ENCODE measurements at places on chromosomes 3 and 15. TPM values are rescaled to one million over a fixed set of nuclear protein-coding genes. Genes with fewer than 3 reads are reported as not detected.

Gene LRRC3B
- not detected for total RNA-seq

Gene LRRC49
- 10.0 TPM for total RNA-seq

Gene ATP10A
- not detected for total RNA-seq

Gene ETFA
- 171 TPM for total RNA-seq

Gene KCNMB3
- 0.65 TPM for total RNA-seq

Gene NDN
- total RNA-seq = 38.0 TPM

Gene LMAN1L
- not detected for total RNA-seq

Gene CAPN3
- total RNA-seq = 0.15 TPM

Gene HSPBAP1
- total RNA-seq = 11.6 TPM

Gene CILP
- not detected for total RNA-seq

Gene SEC61A1
- total RNA-seq = 215 TPM

Gene PLCL2
- 6.2 TPM for total RNA-seq

Gene SACM1L
- 28.9 TPM for total RNA-seq

Gene RNU5B-1
- total RNA-seq = not detected

Gene IGSF10
- total RNA-seq = under 0.01 TPM

Gene CCDC9B
- 28.4 TPM for total RNA-seq

Gene CLDN1
- not detected for total RNA-seq

Gene CP
- total RNA-seq = not detected

Gene SPPL2A
- total RNA-seq = 68.7 TPM

Gene RBPMS2
- total RNA-seq = 0.32 TPM

Gene TRH
- total RNA-seq = not detected

Gene PCSK6
- total RNA-seq = 0.32 TPM
